ENCODE measurements at places on chromosomes 6 and 20.

GRCh38 chr6:13445005-13445743, 42.2 kb downstream of the GFOD1 start:
- no peak for DNase-seq

GRCh38 chr6:116152620-116153019, 26.7 kb upstream of the COL10A1 start:
- DNase-seq = no peak

DNA sequence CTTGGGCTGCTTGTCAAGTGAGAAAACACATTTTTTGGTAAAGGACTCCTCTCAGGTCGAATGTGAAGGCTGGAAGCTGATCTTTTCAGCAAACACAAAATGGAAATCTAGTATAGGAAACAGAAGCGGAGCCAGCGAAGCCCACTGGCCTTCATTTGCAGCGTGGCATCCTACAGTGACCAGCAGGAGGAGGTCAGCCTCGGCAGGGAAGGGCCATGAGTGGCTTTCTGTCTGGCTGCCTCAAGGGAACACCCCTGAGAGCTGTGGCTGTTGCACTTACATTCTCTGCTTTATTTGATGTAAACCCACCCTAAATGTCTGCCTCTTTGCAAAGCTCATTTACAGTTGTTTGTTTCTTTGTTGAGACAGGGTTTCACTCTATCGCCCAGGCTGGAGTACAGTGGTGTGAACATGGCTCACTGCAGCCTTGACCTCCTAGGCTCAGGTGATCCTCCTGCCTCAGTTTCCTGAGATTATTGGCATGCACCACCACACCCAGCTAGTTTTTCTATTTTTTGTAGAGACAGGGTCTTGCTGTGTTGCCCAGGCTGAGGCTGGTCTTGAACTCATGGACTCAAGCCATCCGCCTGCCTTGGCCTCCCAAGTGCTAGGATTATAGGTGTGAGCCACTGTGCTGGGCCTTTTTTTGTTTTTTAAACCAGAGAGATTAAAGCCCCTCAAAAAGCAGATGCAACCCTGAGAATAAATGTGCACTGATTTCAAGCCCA, 322.0 kb upstream of the SOX4 start:
- no peak for DNase-seq

DNA sequence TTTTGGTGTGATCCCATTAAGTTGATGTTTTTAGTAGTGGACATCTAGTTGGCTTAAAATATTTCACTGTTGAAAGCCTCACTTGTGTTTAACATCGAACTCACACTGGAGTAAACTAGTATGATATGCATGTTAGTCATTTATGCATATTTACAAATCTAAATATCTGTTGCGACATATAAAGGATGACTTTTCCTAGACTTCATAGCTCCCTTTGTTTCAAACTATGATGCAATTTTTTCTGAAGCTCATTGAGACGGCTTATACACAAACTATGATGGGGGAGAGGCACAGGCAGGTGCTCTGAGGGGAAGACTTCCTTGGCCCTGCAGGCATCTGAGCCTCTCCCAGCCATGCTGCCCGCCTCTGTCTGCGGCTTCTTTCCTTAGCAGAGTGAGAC, 11.8 kb upstream of the FOXC1 start:
- no peak for DNase-seq

GRCh38 chr20:36482044-36482473, 59.3 kb upstream of the MYL9 start:
- DNase-seq = no peak

DNA sequence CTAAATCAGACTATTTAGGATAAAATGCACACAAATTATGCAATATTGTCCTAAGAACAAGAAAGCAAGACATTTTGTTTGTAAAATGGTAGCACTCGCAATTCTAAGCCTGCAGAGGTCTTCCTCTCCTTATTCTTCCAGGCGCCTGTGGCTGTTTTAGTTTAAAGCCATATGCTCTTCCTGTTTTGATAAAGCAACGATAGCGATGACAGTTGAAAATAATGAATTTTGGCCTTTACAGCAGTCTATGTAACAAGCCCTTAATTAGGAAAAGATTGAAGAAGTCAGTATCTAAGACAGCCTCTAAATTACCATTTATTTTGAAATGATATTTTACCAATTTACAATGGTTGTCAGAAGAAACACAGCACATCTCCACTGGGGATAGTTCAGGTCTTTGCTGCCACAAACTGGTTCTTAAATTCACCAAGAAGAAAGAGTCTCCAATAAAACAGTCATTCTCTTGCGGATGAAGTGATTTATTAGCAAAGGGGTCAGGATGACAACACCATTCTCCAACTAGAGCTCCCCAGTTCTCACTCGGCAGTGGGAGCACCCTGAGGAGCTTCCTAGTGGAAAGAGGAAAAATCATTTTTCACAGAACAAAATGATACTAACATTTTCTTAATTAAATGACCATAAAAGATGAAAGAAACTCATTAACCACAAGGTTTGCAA, 21.4 kb downstream of the UBE3D start:
- DNase-seq = no peak

GRCh38 chr20:13340088-13340487, 119.0 kb downstream of the ISM1 start:
- no peak for DNase-seq

DNA sequence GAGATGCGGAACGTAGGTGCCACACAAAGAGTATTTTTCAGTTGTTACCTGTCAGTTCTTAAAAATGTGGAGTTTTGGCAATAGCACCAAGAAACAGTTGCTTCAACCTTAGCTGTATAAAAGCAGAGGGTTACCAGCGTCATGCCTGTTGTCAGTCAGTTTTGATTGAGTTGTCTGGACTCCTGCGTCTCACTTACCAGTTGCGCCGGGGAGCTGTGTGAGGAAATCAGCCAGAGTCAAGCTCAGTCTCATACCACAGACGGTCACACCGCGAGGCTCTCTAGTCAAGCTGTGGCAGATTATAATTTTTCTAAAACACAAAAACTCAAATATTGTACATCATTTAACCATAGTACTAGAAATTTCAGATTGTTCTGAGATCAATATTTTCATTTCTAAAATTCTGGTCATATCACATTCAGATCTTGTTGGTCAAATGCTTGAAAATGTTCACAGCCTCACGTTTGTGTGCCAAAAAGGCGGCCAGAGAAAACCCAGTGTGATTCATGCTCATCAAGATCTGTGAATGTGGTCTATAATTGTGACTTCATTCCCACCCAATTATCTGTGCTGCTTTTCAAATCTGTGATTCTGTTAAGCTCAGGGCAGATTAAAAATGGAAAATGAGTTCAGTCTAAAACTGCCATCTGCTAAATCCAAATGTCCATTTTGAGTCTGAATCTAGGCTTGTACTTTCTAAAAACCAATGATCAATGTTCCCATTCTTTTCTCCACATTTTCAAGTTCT, 37.5 kb downstream of the SASH1 start:
- DNase-seq = no peak

- no peak for DNase-seq
Observed at GRCh38 chr6:157806131-157806855, 16.8 kb upstream of the SNX9 start.

DNA sequence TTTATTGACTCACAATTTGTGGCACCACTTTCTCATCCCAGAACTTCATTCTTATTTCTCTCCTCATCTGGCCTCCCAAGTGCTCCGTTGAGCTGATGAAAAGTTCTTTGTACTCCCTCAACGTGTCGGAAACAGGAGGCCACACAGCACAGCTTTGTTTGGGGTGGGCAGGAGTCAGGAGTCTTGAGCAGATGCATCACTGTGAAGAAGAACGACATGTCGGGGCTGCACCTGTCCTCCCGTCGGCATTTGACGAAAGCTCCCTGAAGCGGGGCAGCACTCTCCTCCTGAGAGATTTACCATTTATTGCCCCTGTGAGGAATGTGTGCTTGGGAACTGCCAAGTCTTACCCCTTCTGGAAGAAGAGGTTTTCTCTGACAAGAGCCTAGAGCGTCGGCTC, 28.1 kb downstream of the TAF8 start:
- DNase-seq = no peak

DNA sequence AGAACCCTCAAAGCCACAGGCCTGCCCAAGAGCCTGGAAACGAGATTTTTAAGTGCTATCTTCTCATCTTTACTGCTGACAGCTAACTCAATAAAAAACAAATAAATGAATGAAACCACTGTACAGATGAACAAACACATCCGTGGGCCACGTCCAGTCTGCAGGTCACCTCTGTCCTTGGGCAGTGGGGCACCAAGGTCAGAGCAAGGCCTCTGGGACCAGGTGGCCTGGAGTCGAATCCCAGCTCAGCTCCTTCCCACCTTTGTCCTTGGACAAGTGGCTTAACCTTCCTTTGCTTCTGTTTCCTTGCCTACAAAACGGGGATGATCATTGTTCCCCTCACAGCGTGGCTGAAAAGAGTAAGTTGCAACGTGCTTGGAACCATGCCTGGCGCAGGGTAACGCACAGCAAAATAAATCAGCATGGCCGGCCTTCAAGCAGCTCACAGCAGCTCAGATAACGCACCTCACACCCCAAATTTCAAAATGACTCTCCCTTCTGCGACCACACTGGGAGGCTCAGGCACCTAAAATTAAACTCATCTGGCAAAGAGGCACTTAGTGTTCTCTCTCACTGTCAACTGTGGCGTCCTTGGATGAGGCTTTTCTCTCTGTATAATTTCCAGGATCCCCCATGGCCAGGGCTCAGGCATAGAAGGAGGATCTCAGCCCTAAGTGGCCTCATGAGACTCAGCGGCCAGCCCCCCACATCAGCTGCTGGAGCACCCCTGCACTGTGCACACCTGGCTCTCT, 35.7 kb downstream of the RRBP1 start:
- DNase-seq = no peak
